ENCODE measurements at places on chromosomes 2 and 18. TPM values are rescaled to one million over a fixed set of nuclear protein-coding genes. Genes with fewer than 3 reads are reported as not detected.

Gene ACOXL
- not detected for total RNA-seq

- no peak for DNase-seq
Measured at GRCh38 chr2:166081131-166081632, 46.6 kb downstream of the SCN1A start.

Gene LIMS4
- 8.4 TPM for total RNA-seq

DNA sequence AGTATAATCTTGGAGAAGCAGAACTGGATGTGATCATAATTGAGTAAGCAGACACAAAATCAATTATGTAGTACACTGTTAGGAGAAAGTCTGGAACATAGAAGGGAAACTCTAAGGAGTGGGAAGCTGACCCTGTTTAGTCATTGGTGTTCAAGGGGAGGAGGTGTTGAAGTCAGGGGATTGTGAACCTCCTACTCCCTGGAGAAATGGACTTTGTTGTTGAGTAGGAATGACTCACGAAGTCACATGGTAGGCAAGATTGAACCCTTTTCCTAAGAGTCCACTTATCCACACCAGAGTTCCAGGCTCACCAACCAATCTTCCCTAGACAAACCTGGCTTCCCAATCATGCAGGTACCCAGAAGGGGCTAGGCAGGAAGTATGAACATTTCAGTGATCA is 81.0 kb upstream of the BCL11A start:
- no peak for DNase-seq

DNA sequence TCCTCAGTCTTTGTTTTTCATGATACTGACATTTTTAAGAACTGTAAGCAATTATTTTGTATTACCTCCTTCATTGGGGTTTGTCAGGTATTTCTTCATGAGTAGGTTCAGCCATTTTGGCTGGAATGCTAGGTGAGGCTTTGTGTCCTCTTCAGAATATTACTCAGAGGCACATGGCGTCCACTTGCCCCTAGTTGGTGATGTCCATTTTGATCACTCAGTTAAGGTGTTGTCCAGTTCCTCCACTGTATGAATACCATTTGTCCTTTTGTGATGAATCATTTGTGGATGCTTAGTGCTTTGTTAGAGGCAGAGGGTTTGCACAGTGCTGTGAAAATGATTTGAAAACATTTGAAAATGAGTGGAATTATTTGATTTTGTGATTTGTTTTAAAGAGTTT is 4.7 kb downstream of the IL1RL2 start:
- no peak for DNase-seq

- DNase-seq, result no peak
Measured at GRCh38 chr18:35303610-35304009, 13.6 kb upstream of the ZSCAN30 start.

Gene TMEM17
- total RNA-seq, result 1.6 TPM

DNA sequence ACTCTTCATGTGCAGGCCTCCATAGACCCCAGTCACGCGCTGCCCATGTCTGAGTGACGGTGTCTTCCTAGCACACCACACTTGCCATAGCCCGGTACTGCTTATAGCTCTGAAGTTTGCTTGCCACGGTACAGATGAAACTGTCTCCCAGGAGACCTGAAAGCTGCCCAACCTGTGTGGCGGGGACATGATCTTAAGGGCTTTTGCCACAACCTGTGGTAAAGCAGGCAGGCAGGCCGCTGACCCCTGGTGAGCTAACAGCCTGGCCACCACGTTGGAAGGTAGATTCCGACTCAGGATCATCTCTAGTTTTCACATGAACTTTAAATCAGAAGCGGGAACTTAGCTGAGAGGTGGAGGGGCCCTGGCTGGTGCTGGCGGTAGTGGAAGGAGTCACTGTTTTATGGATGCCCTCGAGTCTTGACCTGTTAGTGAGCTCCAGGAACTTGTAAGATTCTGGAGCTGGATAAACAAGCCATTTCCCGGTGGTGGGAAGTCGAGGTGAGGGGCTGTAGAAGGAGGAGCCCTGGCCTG is 153.3 kb downstream of the ZNF236 start:
- no peak for DNase-seq

- DNase-seq, result no peak
Measured at GRCh38 chr2:150028322-150028721, 440.7 kb upstream of the MMADHC start.

GRCh38 chr2:64562148-64562784 is 38.1 kb downstream of the AFTPH start:
- no peak for DNase-seq

DNA sequence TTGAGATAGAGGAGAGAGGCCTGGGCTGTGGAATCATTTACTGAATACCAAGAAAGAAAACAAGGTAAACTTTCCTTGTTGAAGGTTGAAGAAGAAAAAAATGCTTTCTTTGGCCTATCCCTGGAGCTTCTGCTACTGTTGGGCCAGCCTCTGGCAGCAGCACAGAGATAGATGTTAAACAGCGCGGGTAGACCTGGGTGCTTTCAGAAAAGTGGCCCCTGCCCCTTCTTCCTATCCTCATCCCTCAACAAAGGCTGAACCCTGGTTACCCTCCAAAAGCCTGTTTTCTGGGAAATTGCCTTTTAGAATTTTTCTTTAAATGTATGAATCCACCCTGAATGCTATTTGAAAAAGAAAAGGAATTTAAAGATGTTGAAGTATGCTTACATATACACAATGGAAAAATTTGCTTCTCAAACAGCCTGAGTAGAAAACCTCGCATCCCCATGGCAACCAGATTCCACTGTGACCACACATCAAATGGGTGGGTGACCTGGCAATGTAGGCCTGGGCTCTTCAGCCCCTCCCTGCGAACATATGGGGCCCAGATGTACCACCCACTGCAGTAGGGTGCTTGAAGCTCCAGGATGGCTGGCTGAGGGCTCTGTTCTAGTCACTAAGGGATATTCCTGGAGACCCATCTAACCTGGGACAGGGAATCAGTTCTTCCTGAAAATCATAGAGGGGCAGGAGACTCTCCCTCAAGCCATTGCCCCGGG is 23.4 kb upstream of the CHRNA1 start:
- no peak for DNase-seq

DNA sequence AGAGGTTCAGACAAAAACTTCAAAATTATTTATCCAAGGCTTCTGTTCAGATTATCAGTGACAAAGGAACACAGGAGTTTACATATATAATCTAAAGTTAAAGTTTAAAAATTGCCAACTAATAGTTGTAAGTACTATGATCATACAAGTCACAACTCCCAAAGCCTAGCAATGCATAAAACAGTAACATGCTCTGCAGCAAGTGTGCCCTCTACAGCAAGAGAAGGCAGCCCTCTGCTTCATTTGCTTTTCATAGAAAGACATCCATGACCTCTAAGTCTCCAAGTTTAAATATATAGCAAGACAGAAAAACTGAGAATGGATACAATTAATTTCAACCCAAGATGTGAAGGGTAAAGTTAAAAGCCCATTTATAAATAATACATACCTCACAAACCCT is 13.3 kb downstream of the RAB1A start:
- DNase-seq, result no peak

Gene UPP2
- 0.23 TPM for total RNA-seq

Gene SLC5A7
- not detected for total RNA-seq

DNA sequence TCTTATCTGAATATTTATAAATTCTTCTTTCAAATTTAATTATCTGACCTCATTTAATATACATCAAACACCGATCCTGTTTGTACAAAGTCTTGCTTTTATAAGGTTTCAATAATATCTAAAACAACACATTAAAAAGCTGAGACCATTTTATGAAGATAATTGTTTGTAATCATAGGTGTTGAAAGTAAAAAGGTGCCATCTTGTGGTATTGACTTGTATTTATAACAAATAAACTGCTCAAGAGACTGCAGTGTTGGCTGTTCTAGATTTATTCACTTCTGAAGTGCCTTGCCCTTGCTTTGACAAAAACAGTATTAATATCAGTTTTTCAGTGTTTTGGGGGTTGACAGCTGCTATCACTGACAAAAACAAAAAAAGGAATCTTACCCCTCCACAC is 286.8 kb upstream of the HNMT start:
- DNase-seq, result no peak

GRCh38 chr2:201855356-201855755 is 49.0 kb downstream of the CDK15 start:
- no peak for DNase-seq

DNA sequence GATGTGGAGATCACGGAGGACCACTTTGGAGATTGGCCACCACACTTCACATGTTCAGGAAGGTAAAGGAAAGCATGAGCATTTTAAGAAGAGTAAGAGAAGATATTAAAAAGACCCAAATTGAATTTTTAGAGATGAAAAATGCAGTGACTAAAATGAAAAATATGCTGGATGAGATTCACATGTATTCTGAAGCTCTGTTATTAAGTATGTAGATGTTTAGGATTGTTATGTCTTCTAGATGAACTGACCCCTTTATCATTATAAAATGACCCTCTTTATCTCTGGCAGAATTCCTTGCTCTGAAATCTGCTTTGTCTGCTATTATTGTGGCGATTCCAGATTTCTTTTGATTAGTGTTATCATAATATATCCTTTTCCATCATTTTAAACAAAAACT is 36.0 kb upstream of the DYNC2LI1 start:
- no peak for DNase-seq

GRCh38 chr18:39799006-39799405 is 2156.0 kb upstream of the PIK3C3 start:
- no peak for DNase-seq

DNA sequence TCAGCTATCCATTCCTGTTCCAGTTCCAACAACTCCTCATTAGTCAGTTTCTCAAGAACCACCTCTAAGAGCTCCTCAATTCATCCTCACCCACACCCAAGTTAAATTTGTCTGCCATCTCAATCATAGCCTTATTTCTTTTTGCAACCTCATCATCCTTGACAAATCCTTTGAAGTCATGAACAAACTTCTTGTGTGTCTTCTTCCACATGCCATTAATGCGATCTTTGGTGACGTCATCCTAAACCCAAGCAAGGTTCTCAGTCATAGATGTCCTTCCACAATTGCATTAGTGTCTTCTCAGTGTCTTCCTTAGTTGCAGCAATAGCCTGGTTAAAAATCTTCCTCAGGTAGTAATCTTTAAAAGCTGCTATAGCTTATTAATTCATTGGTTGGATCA is 71.2 kb upstream of the FSIP2 start:
- no peak for DNase-seq

- DNase-seq, result no peak
Measured at GRCh38 chr2:231050018-231050901, 6.4 kb upstream of the PSMD1 start.

DNA sequence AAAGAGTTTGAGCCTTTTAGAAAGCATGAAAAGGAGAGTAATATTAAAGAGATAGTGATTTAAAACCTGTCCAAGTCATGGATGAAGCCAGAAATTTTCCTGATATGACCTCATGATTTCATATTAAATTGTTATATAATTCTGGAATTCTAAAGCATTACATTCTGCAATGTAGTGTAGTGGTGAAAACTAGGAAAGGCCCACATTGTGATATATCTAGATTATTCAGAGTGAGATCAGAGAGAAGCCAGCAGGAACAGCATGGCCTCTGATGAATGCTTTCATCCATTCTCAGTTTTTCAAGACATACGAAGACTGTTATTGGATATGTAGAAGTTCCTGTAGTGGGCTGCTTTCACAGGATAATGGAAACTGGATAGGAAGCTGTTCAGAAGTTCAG is 98.8 kb downstream of the LCLAT1 start:
- DNase-seq, result no peak

Gene KYNU
- total RNA-seq, result 0.48 TPM

GRCh38 chr2:170928036-170928823 is 823 bp upstream of the GORASP2 start:
- no peak for DNase-seq

DNA sequence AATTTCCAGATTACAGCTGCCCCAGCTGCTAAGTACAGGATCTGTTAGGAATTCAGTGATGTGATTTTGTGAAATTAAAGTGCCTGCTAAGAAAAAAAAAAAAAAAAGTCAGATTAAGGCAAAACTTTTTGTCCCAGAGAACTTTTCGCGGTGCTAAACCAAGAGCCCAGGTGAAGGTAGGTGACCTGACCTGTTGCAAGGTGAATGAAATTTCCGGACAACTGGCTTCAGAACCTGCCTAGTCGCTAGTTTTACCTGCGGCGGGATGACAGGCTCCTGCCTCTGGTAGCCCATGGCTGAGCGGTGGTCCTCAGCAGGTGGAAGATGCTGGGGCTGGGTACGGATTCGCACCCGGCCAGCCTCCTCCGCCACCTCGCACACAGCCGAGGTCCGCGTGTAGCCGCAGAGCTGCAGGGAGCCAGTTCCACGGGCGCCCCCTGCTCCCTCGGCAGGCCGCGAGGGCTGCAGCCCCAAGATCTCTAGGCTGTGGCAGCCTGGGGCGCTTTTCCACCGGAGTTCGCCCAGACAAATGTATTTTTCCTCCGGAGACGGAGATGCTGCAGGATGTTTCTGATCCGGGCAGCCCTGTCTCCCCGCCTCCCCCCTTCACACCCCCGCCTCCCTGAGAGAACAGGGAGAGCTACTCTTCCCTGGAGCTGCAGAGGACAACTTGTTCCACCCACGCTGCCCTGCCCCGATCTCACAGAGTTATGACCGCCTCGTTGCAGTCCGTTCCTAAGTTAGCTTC is at the start of gene SLC38A11:
Gene SLC38A11, minus strand, starts transcription at position 572 of the 748 bp plus-strand sequence. Its CDS starts 278 bp downstream, at position 294.
- peak; percentile 65 for DNase-seq

DNA sequence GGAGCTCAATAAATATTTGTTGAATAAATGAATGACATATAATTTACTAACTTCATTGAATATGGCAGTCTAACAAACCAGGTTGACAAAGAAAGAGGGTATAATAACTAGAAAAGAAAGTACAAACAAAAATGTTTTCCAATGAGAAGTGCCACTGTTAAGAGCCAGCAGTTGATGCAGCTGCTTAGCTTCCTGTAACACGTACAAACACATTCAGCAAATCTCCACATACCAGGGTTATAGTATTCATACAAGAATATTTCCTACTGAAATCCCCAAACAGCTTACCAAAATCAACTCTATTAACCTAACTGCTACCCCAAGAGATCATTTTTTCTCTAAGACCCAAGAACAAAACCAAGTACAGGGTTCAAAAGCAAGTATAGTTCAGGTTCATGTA is 77.7 kb downstream of the THADA start:
- no peak for DNase-seq

DNA sequence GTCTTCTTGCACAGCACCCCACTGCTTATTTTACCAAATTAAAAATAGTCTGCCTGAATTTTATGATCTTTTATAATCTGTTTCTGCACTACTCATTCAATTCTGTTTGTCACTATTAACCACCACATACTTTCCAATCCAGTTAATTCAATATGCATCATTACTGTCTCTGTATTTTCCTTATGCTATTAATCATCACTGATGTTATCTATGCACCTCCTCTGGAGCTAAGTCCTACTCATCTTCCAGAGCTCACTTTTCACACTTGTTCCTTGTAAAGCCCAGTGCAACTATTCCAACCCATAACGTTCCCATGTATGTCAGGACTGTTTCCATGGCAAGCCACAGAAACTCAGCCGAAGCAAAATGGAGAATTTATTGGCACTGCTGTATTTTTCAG is 713.6 kb downstream of the PLCL1 start:
- no peak for DNase-seq

Gene PNPT1
- 11.4 TPM for total RNA-seq

- DNase-seq, result no peak
Measured at GRCh38 chr2:192070099-192070498, 124.6 kb downstream of the TMEFF2 start.

Gene MARCHF4
- not detected for total RNA-seq

Gene LHCGR
- total RNA-seq, result 0.35 TPM

Gene NYAP2
- total RNA-seq, result not detected
